ENCODE measurements at places on chromosomes 1 and 21. TPM values are rescaled to one million over a fixed set of nuclear protein-coding genes. Genes with fewer than 3 reads are reported as not detected.
A peak's percentile ranks its signal among the peaks of the same experiment; 100 is the strongest.

CDK18 gene
- 0.78 TPM for total RNA-seq

FCRL2 gene
- total RNA-seq = not detected

CFAP74 gene
- total RNA-seq = not detected

PRDX1 gene
- total RNA-seq = 145 TPM

OR6K3 gene
- not detected for total RNA-seq

S100A7A gene
- total RNA-seq = not detected

OPTC gene
- not detected for total RNA-seq

GRCh38 chr1:58854576-58854975 is 70.7 kb upstream of the JUN start:
- H3K4me1 ChIP-seq = peaks cover 28% of the 10 kb centered on the region
- DNase-seq = no peak
- no peak overlapping the region for H3K27ac ChIP-seq
- no peaks in the 10 kb centered on the region for H3K36me3 ChIP-seq
- no peaks in the 10 kb centered on the region for H3K27me3 ChIP-seq

- H3K27me3 ChIP-seq = no peaks in the 10 kb centered on the region
- no peaks in the 10 kb centered on the region for H3K36me3 ChIP-seq
- H3K27ac ChIP-seq = no peak overlapping the region
- no peaks in the 10 kb centered on the region for H3K4me1 ChIP-seq
- no peak overlapping the region for H3K4me3 ChIP-seq
- no peak for DNase-seq
Measured at GRCh38 chr1:97145321-97145956, 423.9 kb downstream of the PTBP2 start.

GRCh38 chr21:40351006-40351405 is 483.8 kb downstream of the PCP4 start:
- H3K27ac ChIP-seq = no peak overlapping the region
- no peak overlapping the region for H3K4me3 ChIP-seq
- no peak for DNase-seq
- H3K36me3 ChIP-seq = no peaks in the 10 kb centered on the region

DNA sequence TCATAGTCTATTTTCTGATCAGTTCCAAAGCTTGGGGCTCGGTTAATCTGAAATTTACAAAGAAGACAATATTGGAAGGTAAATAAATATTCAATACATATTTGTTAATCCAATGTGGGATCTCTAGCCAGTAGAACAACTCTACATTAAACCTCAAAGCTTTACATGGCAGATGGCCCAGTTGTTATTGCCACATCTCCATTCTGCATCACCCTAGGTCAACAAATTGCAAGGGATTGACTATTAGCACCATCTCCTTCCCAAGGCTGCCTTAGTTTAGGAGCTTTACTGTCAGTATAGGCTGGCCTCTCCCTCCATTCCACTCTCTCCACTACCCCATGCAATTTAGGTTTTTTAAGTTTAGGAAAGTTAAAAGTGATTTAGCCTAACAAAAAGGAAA is 69.7 kb downstream of the TTLL7 start:
- H3K4me1 ChIP-seq = no peaks in the 10 kb centered on the region
- no peak overlapping the region for H3K4me3 ChIP-seq
- DNase-seq = no peak
- H3K27ac ChIP-seq = no peak overlapping the region

DNA sequence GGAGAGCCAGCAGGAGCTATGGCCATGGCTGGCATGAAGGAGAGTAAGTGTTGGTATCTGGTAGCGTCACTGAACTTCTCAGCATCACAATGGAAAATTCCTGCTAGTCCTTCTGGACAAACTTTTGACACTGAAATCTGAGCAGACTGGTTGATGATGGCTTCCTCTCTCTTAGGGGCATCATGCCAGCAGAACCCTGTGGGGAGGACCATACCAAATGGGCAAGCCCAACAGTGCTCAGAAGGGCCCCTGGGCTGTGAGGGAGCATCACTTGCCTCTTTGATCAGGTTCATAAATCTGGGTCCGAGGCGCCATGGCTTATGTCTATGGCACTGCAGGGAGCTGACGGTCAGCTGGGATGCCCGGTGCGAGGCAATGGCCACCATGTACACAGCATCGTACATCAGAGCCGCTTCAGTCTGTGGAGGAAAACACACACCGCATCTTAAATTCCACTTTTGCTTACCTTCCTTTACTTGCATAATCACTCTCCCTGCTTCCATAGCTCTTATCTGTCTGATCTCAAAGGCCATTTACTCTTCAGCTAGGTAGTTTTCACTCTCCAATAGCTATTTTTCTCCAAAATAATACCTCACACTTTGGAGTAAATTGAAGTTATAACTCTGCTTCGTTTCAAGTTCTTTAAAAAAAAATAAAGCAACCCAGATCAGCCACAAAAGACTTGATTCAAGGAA is 297.1 kb downstream of the GRIK1 start:
- no peak overlapping the region for H3K4me3 ChIP-seq
- H3K36me3 ChIP-seq = no peaks in the 10 kb centered on the region
- DNase-seq = no peak
- H3K27ac ChIP-seq = no peak overlapping the region
- H3K27me3 ChIP-seq = no peaks in the 10 kb centered on the region
- no peaks in the 10 kb centered on the region for H3K4me1 ChIP-seq

- no peaks in the 10 kb centered on the region for H3K36me3 ChIP-seq
- H3K4me3 ChIP-seq = no peak overlapping the region
- no peak for DNase-seq
- no peak overlapping the region for H3K27ac ChIP-seq
Measured at GRCh38 chr1:41571041-41571440, 86.6 kb upstream of the EDN2 start.

DNA sequence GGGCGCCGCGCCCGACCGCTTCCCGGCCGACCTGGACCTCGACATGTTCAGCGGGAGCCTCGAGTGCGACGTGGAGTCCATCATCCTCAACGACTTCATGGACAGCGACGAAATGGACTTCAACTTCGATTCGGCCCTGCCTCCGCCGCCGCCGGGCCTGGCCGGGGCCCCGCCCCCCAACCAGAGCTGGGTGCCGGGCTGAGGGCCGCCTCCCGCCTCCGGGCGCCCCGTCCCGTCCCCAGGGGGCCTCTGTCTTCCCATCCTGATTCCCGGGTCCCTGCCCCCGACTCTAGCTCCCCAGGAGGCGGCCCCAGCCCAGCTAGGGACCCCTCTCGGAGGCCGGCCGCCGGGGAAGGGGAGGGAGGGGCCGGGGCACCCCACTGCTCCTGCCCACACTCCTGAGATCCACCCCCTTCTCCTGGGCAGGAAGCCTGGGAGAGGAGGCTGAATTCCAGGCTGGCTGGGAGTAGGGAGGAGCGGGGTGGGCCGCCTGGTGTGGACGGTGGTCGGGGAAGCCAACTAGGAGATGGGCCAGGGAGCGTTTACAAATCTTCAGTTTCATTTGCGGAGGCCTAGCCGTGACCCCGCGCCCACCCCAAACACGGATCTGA is 21.4 kb downstream of the FOXO6 start:
- H3K4me3 ChIP-seq = no peak overlapping the region
- no peaks in the 10 kb centered on the region for H3K36me3 ChIP-seq
- H3K27ac ChIP-seq = no peak overlapping the region
- no peak for DNase-seq

GRCh38 chr1:41296506-41296905 is 54.4 kb upstream of the SCMH1 start:
- H3K27ac ChIP-seq = no peak overlapping the region
- H3K4me1 ChIP-seq = no peaks in the 10 kb centered on the region
- H3K4me3 ChIP-seq = no peak overlapping the region
- no peak for DNase-seq
- H3K36me3 ChIP-seq = no peaks in the 10 kb centered on the region

DNA sequence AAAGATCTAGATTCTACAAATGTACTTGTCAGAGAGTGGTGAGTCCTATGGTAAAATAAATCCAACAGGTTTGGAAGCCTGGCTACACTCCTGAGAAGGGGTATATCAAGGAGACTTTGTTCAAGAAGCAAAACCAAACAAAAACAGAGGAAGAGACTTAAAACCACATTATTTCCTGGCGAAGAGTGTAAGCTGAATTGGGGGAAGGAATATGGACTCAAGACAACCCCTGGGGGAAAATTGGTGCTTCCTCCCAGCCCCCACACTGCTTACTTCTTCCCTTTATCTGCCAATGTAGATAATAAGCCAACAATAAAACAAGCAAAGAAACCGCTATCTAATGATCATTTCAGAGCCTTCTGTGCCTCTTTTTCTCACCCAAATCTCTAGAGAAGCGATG is 48.4 kb upstream of the ZBTB18 start:
- no peak overlapping the region for H3K27ac ChIP-seq
- peaks cover 16% of the 10 kb centered on the region for H3K4me1 ChIP-seq
- no peak overlapping the region for H3K4me3 ChIP-seq
- DNase-seq = no peak
- no peaks in the 10 kb centered on the region for H3K27me3 ChIP-seq

DNA sequence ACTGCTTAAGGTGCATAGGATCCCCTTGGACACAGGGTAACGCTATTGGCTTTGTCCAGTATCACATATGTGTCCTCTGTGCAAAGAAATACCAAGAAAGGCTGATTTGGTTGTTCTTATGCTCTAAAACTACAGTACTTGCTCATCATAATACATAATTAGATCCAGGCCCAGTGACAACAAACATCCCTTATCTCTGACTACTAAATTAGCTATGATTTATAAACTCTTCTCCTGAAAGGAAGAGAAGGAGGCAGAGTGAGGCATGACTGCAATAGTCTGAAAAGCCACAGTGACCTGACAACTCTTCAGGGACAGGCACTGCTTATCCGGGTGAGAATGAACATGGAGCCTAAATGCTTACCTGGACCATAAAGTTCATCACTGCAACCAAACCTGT is 30.7 kb downstream of the MGST3 start:
- no peak overlapping the region for H3K27ac ChIP-seq
- no peak overlapping the region for H3K4me3 ChIP-seq
- H3K36me3 ChIP-seq = peaks cover 43% of the 10 kb centered on the region
- no peak for DNase-seq
- H3K27me3 ChIP-seq = no peaks in the 10 kb centered on the region
- no peaks in the 10 kb centered on the region for H3K4me1 ChIP-seq

DNA sequence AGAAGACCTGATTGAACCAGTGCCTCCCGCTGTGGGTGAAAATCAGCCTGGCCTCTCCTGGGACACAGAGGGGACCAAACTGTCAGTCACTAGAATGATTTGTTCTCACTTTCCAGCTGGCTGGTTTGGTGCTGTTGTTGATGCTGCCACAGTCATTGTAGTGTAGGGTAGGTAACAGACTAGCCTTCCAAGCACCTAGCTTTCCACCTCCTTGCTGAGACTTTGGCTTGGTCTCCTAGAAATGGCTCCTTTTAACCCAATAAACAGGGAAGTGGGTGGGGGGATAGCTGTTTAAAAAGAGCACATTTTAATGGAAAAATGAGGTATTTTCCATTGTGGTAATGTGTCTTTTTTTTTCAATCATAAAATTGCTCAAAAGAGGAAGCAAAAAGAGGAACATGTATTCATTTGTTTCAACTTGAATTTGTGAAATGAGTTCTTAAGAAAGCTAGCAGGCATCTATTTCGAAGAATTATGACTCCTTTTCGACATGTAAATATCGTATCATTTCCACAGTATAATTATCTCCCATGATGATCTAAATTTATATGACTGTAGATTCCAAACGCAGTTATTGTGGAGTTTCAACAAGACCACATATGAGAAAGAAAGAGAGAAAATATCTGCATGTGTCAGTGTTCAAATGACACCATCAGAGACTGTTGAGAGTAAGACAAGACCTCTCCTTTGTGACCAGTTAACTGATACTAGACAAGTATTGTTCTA is 190.1 kb downstream of the HLX start:
- H3K27me3 ChIP-seq = no peaks in the 10 kb centered on the region
- H3K36me3 ChIP-seq = no peaks in the 10 kb centered on the region
- no peaks in the 10 kb centered on the region for H3K4me1 ChIP-seq
- no peak overlapping the region for H3K4me3 ChIP-seq
- DNase-seq = no peak
- H3K27ac ChIP-seq = no peak overlapping the region

DNA sequence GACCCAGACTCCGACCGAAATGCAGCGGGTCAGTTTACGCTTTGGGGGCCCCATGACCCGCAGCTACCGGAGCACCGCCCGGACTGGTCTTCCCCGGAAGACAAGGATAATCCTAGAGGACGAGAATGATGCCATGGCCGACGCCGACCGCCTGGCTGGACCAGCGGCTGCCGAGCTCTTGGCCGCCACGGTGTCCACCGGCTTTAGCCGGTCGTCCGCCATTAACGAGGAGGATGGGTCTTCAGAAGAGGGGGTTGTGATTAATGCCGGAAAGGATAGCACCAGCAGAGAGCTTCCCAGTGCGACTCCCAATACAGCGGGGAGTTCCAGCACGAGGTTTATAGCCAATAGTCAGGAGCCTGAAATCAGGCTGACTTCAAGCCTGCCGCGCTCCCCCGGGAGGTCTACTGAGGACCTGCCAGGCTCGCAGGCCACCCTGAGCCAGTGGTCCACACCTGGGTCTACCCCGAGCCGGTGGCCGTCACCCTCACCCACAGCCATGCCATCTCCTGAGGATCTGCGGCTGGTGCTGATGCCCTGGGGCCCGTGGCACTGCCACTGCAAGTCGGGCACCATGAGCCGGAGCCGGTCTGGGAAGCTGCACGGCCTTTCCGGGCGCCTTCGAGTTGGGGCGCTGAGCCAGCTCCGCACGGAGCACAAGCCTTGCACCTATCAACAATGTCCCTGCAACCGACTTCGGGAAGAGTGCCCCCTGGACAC is 534 bp downstream of the C1orf56 start:
- peaks cover 16% of the 10 kb centered on the region for H3K36me3 ChIP-seq
- peak overlapping the region; percentile 59 for H3K4me3 ChIP-seq
- no peaks in the 10 kb centered on the region for H3K27me3 ChIP-seq
- H3K4me1 ChIP-seq = peaks cover 38% of the 10 kb centered on the region
- DNase-seq = peak; percentile 64
- peak overlapping the region; percentile 74 for H3K27ac ChIP-seq

GRCh38 chr1:65317866-65318653 is 8.7 kb downstream of the DNAJC6 start:
- no peaks in the 10 kb centered on the region for H3K4me1 ChIP-seq
- no peak overlapping the region for H3K27ac ChIP-seq
- H3K36me3 ChIP-seq = no peaks in the 10 kb centered on the region
- no peak for DNase-seq
- H3K27me3 ChIP-seq = no peaks in the 10 kb centered on the region
- H3K4me3 ChIP-seq = no peak overlapping the region

- no peaks in the 10 kb centered on the region for H3K27me3 ChIP-seq
- H3K4me3 ChIP-seq = no peak overlapping the region
- H3K4me1 ChIP-seq = no peaks in the 10 kb centered on the region
- H3K36me3 ChIP-seq = no peaks in the 10 kb centered on the region
- DNase-seq = peak; percentile 58
Measured at GRCh38 chr1:7902478-7903085, 38.1 kb downstream of the TNFRSF9 start.

DNA sequence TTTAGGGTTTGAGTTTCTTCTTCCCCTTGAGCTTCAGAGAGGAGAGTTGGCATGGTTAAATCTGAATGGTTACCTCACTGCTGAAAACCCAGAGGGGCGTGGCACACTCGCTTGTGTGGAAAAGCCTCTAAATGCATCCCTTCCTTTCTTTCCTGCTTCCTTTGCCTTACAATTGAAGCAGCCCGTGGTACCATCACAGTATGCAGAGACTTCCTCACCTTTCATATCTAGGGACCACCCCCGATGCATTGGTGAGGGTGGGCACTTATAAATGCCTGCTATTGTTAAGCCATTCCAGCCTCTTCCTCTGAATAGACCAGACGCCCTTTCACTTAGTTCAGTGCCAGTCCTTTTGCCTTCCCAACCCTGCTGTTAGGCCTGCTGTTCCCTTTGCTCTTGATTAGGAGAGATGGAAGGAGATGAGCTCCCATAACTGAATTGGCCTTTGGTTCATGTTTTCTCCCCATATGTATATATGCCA is 21.9 kb upstream of the LAX1 start:
- H3K36me3 ChIP-seq = peaks cover 22% of the 10 kb centered on the region
- no peak overlapping the region for H3K4me3 ChIP-seq
- no peak overlapping the region for H3K27ac ChIP-seq

All from CD4-positive, alpha-beta memory T cell (primary cell).